ENCODE measurements at places on chromosomes 3 and 15.

DNA sequence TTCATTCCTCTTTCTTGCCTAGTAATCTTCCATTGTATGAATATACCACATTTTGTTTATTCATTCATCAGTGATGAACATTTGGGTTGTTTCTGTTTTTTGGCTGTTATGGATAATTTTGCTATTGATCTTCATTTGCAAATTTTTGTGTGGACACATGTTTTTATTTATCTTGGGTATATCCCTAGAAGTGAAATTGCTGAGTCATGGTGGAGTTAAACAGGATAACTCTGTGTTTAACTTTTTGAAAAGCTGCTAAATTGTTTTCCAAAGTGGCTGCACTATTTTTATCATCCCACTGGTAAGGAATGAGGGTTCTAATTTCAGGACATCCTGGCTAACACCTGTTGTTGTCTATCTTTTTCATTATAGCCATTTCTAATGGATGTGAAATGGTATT, 74.6 kb upstream of the ARL6 start:
- no peak for DNase-seq

DNA sequence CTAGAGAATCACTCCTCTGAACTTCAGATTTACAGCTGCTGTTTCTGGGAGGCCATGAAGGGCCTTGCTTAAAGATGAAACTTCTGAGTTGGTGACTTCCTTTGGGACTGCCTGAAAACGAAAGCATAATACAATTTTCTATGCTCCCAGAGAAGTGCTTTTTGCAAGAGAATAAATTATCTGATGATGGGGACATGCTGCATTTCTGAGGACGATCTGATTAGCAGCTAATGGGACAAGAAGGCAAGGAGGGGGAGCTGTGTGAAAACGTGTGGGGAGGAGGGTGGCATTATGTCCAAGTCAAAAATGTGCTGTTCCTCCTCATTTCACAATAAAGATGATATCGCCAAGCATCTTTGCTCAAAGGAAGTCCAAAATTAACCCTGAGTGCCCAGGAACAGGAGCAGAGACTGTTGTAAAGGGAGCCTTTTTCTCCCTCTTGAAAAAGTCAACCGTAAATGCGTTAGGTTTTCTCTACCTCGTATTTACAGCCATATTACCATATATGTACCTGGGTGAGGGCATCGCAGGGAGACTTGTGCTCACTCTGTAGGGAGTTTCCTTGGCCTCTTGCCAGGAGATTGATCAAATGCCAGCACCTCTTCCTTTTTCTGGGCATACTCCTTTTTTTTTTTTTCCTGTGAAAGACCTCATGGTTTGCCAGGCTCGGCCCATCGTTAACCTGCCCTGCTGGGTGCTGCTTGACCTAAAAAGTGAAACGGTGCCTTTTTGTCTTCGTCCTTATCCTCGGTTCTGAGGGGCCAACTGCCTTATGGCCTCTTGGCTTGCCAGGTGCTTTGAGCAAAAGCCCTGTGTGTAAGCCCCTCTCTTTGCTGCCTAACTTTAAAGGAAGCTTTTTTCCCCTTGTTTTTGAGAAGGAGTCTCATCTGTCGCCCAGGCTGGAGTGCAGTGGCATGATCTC, 11.5 kb downstream of the ITPR1 start:
- peak; percentile 61 for DNase-seq

- no peak for DNase-seq
Observed at GRCh38 chr3:129657261-129658046, 51.0 kb upstream of the PLXND1 start.

GRCh38 chr3:154956815-154957214, 123.3 kb upstream of the MME start:
- peak; percentile 20 for DNase-seq

DNA sequence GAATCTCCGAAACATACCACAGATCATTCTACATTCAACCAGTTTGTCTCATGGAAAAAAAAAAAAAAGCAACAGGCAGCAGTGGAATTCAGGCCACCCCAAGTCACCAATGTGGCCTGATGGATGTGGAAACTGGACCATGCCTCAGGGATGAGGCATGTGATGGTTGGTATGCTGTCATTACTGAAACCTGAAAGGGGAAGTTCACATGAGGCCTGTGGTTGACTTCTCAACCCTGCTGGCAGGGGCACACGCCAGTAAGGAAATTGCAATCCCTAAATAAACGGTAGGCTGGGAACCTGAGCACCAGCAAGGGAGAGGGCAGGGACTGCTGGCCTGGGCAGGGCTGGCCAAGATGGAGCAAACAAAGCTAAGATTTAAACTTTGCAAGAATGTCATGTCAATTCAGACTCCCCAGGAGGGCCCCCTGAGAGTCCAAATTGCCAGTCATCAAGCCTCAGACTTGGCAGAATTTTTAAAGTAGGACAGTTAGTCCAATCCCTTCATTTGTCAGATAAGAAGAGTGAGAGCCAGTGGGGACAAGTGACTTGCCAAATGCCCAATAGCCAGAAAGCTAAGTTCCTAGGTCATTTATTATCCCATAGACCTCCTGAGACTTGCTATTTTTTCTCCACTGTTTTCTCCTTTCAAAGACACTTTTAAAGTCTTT, 310.4 kb downstream of the ERC2 start:
- peak; percentile 50 for DNase-seq

- no peak for DNase-seq
Observed at GRCh38 chr3:159829539-159830227, 159.0 kb upstream of the IL12A start.

DNA sequence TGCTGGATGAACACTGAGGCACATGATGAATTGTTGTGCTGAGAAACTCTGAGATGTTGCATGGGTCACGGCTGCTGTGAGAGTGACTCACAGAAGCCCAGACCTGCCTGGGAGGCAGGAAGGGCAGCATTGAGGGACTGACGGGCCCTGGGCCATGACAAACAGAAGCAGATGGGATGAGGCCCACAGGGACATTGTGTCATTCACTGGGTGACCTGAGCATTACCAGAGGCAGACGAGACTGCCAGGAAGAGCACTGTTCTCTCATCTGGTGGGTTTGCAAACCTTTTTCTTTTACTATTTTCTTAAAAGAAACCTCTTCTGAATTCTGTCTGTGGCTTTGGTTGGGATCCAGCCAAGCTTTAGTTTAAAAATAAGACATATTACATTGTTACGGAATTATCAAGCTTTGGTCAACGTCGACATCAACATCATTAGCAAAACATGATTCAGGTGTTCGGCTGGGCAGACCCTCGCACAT, 67.8 kb downstream of the BDH1 start:
- DNase-seq, result no peak

GRCh38 chr3:108097322-108098002, 6.6 kb upstream of the CD47 start:
- no peak for DNase-seq

- no peak for DNase-seq
Observed at GRCh38 chr3:24522146-24522579, 27.5 kb upstream of the THRB start.

DNA sequence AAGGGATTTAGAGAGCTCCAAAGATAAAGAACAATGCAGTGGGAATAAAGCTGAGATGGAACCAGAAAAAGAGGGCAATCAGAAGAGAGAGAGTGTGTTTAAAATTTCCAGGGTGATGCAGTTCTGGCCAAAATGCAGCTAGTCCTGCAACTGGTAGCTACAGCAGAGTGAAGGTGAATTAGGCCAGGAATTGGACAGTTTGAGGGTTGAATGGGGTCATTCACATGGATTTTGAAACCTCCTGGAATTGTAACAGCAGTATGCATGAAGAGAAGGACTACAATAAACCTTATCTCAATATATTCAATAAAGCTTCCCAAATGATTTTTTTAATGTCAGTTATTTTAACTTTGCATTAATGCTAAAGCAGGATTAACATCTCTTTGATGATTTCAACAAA, 85.2 kb downstream of the CBLB start:
- DNase-seq, result no peak

GRCh38 chr3:125662675-125663074, 67.4 kb upstream of the OSBPL11 start:
- no peak for DNase-seq

DNA sequence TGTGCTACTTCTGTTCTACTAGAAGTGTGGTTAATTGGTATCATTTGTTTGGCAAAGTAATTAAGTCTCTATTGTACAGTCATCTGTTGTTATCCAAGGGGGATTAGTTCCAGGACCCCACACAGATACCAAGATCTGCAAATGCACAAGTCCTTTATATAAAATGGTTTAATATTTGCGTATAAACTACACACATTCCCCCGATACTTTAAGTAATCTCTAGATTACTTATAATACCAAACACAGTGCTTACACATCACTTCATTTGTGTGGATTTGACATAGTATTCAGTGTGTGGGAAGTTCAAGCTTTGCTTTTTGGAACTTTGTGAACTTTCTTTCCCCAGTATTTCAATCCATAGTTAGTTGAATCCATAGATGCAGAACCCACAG, 50.5 kb upstream of the ABI3BP start:
- no peak for DNase-seq

All from MM.1S (cell line).